ENCODE measurements at places on chromosomes 5 and 9.

GRCh38 chr9:120284821-120285220 is 295.1 kb downstream of the CDK5RAP2 start:
- DNase-seq, result no peak

DNA sequence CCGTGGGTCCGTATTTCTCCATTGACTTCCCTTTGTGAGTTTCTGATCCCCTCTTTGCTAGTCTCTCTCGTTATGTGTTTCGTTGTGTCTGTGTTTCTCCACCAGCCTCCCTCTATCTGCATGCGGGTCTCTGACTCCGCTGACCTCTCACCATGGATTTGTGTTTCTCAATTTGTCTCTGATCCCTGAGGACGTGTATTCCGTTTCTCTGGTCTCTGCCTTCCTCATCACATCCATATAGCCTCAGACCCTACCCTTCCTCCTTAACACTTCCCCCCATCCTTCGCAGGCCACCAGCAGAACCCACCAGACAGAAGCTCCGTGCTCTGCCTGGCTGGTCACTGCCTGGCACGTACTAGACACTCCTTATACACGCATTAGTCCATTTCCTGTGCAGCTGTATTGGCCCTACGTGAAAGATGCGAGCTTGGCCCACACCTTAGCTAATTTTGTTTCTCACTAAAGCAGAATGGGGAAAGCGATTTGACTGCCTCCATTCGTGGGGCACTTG is 631 bp downstream of the B4GALT7 start:
- no peak for DNase-seq

DNA sequence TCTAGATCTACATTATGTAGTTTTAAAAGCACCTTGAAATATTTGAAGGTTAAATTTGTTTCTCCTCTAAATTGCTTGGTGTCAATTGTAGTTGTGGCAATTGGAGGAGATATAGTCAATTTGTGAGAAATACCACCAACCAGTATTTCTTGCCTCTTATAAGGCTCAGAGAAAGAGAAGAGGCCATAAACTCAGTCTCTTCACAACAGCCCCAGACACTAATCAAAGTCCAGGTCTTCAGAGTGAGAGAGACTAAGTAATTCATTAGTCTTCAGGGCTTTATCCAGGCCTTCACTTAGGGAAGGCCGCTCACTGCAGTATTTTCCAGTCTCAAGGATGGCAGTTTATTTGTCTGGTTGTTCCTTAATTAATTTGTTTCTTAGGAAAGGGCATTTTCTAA is 168.0 kb upstream of the RGMB start:
- DNase-seq, result no peak

GRCh38 chr9:104808035-104808614 is 44.2 kb downstream of the NIPSNAP3B start:
- no peak for DNase-seq

- no peak for DNase-seq
These were observed 28.8 kb downstream of the SLC46A2 start for GRCh38 chr9:112861638-112862555.

GRCh38 chr9:3909966-3910650 is 384.3 kb upstream of the RFX3 start:
- no peak for DNase-seq

DNA sequence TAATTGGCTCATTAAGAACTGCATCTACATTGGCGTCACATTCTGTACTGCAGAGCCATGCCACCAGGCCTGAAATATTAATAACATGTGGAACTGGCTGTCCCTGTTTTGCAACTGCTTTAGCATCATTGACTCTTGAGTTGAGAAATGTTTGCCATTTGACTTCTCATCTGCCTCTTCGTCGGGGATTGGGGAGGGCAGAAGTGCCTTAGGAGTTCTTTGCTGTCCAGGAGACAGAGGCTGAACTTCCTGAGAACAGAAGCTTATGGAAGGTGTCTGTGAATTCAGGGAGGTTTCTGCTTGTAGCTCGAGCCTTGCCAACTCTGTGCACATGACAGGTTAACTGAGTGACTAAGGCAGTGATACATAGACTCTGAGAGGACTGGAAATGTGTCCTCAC is 265.0 kb downstream of the KIF4B start:
- DNase-seq, result no peak

GRCh38 chr9:127295005-127295404 is 30.4 kb downstream of the GARNL3 start:
- no peak for DNase-seq

DNA sequence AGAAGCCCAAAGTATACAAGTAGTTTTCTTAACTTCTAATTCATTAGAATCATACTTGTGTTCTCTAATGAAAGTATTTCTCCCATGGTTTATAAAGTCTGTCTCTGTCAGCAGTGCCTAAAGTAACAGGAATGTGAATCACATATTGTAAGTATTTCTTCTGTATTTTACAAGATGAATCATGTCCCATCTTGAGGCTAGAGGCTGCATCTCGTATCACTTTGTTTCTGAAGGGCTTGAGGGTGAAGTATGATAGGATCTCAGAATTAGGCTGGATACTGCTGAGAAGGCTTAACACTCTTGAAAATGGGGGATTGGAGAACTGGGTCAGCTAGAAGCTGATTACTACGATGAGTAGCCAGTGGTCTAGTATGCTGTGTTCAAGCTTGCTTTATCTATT is 242.2 kb upstream of the ACTBL2 start:
- DNase-seq, result no peak

DNA sequence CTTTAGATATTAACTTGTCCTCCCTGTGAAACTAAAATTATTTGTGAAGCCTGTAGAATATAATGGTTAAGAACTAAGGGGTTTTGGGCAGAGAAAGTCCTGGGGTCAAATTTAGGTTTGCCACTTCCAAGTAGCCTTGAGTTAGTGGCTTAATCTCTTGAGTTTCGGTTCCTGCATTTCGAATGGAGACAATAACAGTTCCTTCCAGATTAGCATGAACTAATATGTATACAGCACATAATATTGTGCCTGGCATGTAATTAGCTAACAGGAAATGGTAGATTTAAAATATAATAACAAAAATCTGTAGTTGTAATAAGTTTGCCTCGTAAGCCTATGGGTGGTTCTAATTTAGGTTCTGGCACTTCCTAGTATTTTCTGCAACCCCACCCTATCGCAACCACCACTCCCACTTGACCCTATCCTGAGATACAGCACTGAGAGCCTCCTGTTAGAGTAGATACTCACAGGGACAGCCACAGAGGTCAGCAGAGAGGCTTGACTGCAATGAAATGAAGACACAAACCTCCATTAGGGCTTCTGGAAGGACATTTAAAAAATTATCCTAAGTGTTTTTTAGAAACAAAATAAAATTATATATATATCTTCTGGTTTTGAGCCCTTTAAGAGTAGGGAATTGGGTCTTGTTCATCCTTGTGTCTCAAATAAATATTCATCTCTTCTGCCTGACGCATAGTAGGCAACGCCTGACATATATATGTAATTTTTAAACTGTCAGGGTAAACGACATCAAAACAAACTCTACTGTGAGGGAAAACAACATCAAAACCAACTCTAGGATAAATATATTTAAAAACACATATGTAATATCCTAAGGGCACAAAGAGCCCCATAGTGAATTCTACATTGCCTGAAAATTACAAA is 8.5 kb downstream of the SPINK9 start:
- no peak for DNase-seq

DNA sequence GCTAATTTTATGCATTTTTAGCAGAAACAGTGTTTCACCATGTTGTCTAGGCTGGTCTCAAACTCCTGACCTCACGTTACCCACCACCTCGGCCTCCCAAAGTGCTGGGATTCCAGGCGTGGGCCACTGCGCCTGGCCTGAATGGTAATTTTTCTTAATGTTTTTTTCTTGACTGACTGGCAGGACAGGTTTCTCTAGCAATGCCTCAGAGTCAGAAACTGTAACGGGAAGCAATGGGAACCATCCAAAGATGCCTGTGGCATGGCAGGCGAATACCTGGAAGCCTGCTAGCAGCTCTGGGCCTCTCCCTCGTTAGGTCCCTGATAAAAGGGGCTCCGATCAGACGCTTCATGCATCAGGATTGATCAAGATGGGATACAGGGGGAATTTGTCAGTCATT is 639.2 kb downstream of the NR2F1-AS1 start:
- DNase-seq, result no peak
